AG04450 (cell line): ENCODE measurements at places on chromosomes 2 and 18. TPM values are rescaled to one million over a fixed set of nuclear protein-coding genes. Genes with fewer than 3 reads are reported as not detected.
A peak's percentile ranks its signal among the peaks of the same experiment; 100 is the strongest.

DNA sequence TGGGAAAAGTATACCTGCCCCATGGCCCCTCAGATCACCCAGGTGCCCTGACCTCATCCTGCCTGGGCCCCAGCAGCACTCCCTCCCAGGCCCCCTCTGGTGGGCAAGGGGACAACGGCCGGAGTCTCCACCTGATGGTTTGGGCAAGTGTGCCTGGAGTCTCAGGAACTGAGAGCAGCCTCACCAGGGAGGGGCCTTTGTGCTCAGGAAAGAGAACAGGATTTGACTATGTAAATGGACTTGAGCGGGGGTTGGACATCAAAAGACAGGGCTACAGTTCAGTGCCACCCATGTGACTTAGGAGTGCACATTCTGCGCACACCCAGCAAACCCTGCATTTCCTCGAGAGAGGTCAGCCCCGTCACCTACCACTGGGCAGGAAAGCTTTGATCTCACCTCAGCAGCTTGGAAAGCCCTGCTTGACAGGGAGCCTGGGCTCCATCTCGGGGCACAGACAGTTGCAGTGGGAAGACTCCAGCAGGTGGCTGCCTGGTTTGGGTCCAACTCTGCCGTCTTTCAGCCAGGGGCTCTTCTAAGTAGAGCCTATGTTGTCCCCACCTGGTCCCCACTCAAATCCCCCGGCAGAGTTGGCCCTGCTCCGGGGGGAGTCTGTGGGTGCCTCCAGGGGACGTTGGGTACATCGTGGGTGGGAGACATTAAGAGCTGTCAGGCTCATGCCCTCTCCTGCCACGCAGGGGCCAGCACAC lies 3.3 kb downstream of the INPP5D start:
- no peak for DNase-seq

- no peak for DNase-seq
These were observed 668 bp downstream of the NFU1 start for GRCh38 chr2:69436596-69436937.

- DNase-seq = peak; percentile 46
These were observed 409.9 kb downstream of the SETBP1 start for GRCh38 chr18:45090526-45091140.

- DNase-seq = no peak
These were observed 16.0 kb downstream of the HIBCH start for GRCh38 chr2:190303647-190304046.

DNA sequence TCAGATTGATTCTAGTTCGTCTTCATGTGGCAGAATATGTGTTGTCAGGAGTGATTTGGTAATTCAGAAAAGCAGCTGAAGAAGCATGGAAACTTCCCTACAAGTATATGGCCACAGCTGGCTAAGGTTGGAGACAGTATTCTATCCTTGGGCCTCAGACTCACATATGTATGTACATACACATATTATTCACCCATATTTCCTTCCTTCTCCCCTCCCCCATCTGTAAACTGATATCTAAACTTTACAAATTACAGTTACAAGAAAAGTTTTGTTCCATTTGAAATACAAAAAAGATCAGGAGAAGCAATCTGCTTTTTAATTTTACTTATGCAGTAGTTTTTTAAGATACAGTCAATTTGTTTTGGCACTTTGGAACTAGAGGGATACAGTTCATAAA lies 3.1 kb downstream of the SP3 start:
- no peak for DNase-seq

DNA sequence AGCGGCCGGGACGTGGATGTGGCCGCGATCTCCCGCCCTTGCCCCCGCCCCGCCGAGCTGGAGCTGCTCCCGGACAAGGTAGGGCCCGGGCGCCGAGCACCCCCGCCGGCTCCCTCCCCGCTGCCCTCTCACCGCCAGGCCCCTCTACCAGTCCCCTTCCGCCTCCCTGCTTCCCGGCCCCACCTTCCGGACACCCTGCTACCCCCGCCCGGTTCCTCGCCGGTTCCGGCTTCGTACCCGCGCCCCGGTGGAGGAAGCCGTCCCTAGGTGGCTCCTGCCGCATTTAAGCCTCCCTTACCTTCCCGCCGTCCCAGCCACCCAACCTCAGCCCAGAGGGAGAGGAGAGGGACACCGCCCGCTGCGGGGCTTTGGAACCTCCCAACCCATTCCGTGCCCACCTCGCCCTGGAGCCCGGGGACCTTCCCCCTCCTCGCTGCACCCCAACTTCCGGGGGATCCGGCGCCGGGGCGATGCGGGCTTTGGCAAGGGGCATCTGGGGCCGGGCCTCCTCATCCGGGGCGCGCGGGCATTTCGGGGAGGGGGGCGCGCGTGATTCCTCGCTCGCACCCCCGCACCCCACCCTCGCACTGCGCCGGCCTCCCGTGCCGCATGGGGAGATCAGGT lies 475 bp downstream of the B3GNT2 start:
- no peak for DNase-seq

- DNase-seq = no peak
These were observed 90.8 kb downstream of the NFATC1 start for GRCh38 chr18:79486356-79487182.

GRCh38 chr2:30631051-30631671 lies 176.1 kb downstream of the CAPN13 start:
- no peak for DNase-seq

GRCh38 chr2:166762746-166763145 lies 125.5 kb upstream of the XIRP2 start:
- no peak for DNase-seq

Gene BUB1
- polyA plus RNA-seq = 9.1 and 14.1 TPM in 2 replicates

Gene CPO
- 0.12 TPM in 1 of 2 replicates, not detected in the other for polyA plus RNA-seq

Gene DNAH7
- polyA plus RNA-seq = 0.74 and 1.2 TPM in 2 replicates
